Activated CD8-positive, alpha-beta memory T cell treated with anti-CD3 and anti-CD28 coated beads for 48 hours (primary cell): ENCODE measurements at places on chromosomes 2 and 18.

- no peak for DNase-seq
Observed at GRCh38 chr2:12693509-12693908, 23.2 kb upstream of the TRIB2 start.

GRCh38 chr2:235092433-235093223 lies 140.8 kb downstream of the SH3BP4 start:
- no peak for DNase-seq

DNA sequence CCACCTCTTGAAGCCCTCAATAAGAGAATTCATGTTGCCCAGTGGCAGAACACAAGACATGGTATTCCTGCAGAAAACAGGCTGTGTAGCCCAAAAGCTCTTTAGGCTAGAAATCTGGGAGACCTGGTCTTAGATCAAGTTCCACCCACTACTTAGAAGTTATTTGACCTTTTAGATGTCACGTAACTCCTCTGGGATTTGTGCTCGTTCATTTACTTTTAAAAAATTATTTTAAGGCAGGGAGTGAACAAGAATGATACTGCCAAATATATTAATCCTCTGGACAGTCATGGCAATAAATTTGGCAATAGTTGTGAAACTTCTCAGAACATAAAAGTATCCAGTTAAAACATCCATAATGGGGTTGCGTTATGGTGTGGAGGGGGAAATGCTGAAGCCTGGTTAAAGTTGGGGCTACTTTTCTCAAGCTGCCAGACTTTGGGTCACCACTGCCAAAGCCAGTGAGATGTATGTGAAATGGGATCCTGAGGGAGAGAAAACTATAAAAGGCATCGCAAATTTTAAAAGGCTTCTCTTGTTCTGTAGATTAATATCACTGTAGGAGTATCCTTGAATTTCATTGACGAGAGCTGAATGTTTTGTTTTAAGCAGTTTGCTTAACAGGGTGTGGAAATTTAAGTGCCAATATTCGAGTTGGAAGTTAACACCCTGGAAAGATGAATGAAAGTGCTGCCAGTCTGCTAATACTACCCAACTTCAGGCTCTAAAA lies 15.8 kb downstream of the DAPL1 start:
- DNase-seq, result no peak

GRCh38 chr2:44100351-44100750 lies 68.3 kb upstream of the PPM1B start:
- DNase-seq, result no peak

GRCh38 chr18:23270986-23271680 lies 135.8 kb downstream of the CABLES1 start:
- no peak for DNase-seq

- no peak for DNase-seq
Observed at GRCh38 chr2:241269707-241270520, 45.6 kb downstream of the HDLBP start.
